Articular chondrocyte of knee joint (primary cell): ENCODE measurements at places on chromosomes 2 and 18. TPM values are rescaled to one million over a fixed set of nuclear protein-coding genes. Genes with fewer than 3 reads are reported as not detected.

MC4R gene
- not detected in 2 replicates for total RNA-seq

SPATA3 gene
- total RNA-seq = not detected in 2 replicates

AQP12B gene
- not detected in 2 replicates for total RNA-seq

SLC39A6 gene
- total RNA-seq = 126 and 130 TPM in 2 replicates

CYBRD1 gene
- 449 and 568 TPM in 2 replicates for total RNA-seq

TDRD15 gene
- under 0.01 TPM in 1 of 2 replicates, not detected in the other for total RNA-seq

BMP10 gene
- not detected in 2 replicates for total RNA-seq

EFR3B gene
- total RNA-seq = 2.4 and 5.4 TPM in 2 replicates

LIPG gene
- total RNA-seq = 0.32 and 0.39 TPM in 2 replicates

CELF4 gene
- not detected in 2 replicates for total RNA-seq

FOXD4L1 gene
- 0.11 and 0.26 TPM in 2 replicates for total RNA-seq

AOX1 gene
- total RNA-seq = 90.5 and 162 TPM in 2 replicates

PLB1 gene
- total RNA-seq = 3.0 and 4.1 TPM in 2 replicates

ACAA2 gene
- total RNA-seq = 81.9 and 89.7 TPM in 2 replicates

GCKR gene
- total RNA-seq = 0.43 and 0.78 TPM in 2 replicates

SLC38A11 gene
- total RNA-seq = 0.26 and 0.43 TPM in 2 replicates

RAB6C gene
- total RNA-seq = not detected in 2 replicates

PRKAG3 gene
- total RNA-seq = 0.11 and 0.39 TPM in 2 replicates

GPR45 gene
- not detected in 2 replicates for total RNA-seq

RBM43 gene
- 20.0 and 26.4 TPM in 2 replicates for total RNA-seq

CDK15 gene
- 0.11 and 0.13 TPM in 2 replicates for total RNA-seq

VAPA gene
- 325 and 385 TPM in 2 replicates for total RNA-seq

PDE11A gene
- total RNA-seq = 0.13 and 0.22 TPM in 2 replicates

GAL3ST2 gene
- 0.26 TPM in 1 of 2 replicates, not detected in the other for total RNA-seq

SKOR2 gene
- total RNA-seq = not detected in 2 replicates

IL1F10 gene
- total RNA-seq = not detected in 2 replicates
